NCI-H187 (cell line): ENCODE measurements at places on chromosomes 2 and 18.

DNA sequence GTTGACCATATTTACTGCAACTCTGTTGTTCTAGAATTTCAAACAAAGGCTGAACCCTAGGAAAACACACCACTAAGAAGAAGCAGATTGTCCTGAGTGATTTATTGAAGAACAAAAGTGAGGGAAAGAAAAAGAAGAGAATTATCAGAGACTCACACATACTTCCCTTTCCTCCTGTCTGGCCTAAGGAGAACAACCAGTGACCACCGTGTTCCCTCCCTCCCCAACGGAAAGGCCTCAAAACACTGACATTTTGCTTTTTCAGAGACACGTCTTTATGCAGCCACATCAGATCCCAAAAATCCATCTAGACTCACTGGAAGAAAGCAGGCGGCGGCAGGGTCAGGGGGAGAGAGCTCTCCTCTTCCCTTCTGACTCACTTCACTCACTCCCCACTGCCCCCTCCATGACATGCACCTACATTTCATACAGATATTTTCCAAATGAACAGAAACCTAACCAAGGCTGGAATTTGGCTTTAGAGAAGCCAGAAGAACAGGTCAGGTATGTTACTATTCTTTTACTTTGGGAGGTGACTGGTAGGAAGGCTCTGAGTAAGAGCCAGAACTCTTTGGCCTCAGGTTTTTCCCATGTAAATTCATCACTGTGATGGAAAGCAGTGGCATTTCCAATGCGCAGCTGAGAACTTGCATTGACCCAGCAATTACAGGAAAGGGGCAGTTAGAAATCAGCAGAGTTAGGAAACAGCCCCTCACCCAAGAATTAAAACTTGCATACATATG, 169.9 kb downstream of the BCL11A start:
- DNase-seq = no peak

- DNase-seq = no peak
Measured at GRCh38 chr2:232476791-232477190, 10.8 kb downstream of the ECEL1 start.

DNA sequence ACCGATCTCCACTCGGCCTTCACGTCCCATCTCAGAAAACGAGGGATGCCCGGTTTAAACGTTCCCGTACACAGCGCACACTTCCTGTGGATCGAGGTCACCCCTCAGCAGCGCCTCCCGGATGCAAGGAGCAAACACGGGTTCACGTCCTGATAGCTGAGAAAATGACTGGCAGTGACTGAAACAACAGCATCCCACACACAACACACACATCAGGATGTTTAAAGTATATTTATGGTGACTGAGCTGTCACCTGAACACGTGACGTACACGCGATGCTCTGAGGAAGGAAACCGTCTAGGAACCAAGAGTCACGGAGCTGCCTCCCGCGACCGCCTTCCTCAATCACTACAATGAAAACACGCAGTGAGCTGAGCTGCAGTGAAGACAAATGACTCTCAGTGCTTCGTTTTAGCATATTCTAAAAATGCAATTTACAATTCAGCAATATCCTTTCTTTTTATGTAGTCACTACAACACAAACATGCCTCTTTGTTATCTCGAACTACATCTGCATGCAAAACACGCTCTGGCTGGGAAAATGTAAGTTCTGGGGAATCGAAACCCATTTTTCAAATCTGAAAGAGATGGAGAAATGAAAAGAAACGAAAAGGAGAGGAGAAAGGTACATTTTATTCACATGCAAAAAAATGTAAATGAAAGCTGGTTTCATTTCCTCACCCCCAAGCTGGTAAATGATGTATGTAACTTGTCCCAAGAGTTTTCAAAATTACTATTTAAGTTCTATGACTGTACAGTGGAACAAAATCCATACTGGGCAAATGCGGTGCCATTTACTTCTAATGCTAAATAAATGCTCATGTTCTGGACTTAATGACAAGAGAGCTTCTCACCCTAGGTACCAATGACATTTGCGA, 19.8 kb downstream of the HDAC4 start:
- no peak for DNase-seq

GRCh38 chr2:198213253-198213652, 408.9 kb downstream of the PLCL1 start:
- no peak for DNase-seq

DNA sequence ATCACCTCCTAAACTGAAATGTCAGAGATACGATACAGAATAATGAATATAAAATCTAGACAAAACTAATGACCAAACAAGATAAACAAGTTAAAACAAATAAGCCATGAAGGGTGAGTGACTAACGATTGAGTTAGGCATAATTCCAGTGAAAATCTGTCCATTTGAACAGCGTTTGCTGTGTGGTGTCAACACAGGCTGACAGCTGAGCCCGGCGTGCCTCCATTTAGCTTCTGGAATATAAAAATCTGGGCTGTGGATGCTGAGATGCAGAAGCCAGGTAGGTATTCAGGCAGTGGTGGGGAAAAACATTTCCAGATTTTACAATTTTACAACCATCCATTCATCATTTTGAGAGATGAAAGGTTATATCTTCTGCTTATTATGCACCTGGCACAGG, 2041.4 kb upstream of the CELF4 start:
- DNase-seq = no peak

- DNase-seq = no peak
Measured at GRCh38 chr18:43279015-43279744, 1.9 kb upstream of the SYT4 start.

GRCh38 chr2:187466129-187466792, 18.2 kb upstream of the CALCRL start:
- no peak for DNase-seq

- no peak for DNase-seq
Measured at GRCh38 chr18:36420826-36421225, 123.3 kb downstream of the FHOD3 start.

DNA sequence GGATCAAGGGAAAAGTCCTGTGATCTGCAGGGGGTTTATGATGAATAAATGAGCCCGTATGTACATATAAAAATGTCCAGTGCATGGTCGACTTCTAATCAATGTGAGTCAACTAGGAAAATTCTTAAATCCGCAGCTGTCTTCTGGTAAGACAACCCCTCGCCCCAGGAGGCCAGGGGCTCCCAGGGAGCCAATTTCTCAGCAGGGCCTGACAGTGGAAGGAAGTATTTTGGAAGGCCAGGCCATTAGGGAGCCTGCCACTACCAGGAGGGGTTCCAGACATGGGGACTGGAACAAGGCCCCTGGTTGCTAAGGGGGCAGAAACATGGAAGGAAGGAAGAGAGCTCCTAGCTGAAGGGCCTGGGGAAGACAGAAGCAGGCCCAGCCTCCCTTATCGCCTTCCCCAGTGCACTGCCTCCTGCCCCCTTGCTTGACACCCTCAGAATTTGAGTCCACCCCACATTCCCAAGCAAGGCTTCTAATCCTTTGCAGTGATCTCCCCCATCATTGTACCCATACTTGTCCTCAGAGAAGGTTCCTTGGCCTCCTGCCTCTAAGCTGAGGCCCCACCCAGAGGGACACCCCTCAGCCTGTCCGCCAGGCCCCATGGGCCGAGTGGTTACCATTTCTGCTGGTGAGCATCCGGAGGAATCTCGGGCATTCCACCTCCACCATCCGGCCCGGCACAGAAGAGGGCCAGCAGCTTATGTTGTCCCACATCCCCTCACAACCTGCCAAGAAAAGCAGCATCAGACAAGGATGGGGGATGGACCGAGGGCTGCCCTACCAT, 45.9 kb downstream of the SCTR start:
- no peak for DNase-seq

- no peak for DNase-seq
Measured at GRCh38 chr18:13647761-13648160, 78.6 kb downstream of the FAM210A start.

DNA sequence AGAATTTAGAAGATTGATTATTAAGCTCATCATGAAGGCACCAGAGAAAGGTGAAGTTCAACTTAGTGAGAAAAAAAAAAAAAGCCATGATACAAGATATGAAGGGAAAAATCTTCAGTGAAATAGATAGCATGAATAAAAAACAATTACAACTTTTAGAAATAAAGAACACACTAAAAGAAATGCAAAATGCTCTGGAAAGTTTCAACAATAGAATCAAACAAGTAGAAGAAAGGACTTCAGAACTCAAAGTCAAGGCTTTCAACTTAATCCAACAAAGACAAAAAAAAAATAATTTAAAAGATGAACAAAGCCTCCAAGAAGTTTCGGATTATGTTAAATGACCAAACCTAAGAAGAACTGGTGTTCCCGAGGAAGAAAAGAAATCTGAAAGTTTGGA, 105.5 kb downstream of the GRB14 start:
- no peak for DNase-seq

GRCh38 chr2:105387225-105387624, 11.6 kb downstream of the FHL2 start:
- no peak for DNase-seq

DNA sequence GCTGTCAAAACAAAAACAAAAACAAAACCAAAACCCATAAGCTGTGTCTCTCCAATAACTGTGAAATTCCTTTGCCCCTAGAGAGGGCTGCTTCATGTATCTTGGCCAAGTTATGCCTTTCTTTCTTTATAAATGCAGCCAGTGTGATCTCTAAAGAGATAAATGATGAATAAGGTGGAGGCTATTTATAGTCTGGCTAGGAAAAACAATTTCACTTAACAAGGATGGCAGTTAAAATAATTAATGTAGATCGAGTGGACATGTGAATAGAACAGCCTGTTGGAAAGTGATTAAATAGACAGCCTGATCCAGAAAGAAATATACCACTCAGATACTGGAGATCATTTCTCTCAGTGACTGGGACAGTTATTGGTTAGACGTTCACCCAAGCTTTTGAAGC, 1666.9 kb upstream of the CELF4 start:
- no peak for DNase-seq

DNA sequence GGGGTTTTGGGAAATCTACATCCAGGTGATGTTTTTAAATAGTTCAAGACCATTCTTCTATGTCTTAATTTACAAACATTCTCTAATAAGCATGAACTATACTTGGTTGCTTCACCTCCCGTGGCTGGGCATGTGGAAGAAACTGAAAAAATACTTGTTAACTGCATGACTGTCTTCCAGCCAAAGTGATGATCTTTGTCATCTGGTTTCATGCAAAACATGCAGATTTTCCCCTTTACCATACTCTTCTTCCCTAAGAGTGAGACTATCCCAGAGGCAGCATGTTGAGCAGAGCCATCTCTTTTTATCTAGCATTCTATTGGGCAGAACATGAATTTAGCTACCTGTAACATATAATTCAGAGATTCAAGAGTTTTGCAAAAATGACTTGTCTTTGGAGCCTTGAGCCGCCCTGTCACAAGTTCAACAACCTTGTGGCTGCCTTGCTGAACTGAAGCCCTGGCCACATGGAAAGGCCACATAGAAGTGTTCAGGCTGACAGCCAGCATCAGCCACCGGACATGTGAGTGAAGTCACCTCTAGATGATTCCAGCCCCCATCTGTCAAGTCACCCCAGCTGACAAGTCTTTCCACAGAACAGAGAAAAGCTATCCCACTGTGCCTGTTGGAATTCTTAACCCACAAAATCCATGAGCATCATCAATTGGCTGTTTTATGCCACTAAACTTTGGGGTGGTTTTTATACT, 142.8 kb downstream of the ANKRD44 start:
- DNase-seq = no peak

DNA sequence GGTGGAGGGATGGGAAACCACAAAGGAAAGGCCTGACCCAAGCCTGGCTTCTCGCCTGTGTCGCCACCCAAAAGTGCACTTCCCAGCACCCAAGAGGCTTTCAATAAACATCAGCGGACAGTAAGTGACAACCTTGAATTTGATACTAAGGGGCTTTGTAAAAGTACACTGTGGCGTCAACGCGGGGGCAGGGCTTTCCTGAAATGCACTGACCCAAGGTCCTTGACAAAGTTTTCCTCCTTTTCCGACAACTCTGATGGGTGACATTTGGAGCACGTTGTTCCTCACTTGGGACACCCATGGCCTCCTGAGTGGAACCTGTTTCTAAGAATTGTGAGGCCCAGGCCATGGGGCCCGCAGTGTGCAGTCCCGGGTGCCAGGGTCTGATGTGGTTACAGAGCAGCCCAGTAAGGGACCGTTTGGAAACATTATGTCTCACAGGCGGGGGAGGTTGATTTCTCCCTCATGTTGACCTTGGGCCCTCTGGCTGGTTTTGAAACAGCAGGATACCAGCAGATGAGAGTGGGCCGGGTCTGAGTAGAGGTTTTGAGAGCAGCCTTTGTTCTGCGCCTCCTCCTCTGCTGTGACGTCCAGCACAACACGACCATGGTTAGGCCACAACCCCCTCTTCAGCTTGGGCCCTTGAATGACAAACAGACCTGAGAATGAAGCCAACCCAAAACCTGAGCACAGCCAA, 2.8 kb upstream of the ZBTB14 start:
- no peak for DNase-seq

DNA sequence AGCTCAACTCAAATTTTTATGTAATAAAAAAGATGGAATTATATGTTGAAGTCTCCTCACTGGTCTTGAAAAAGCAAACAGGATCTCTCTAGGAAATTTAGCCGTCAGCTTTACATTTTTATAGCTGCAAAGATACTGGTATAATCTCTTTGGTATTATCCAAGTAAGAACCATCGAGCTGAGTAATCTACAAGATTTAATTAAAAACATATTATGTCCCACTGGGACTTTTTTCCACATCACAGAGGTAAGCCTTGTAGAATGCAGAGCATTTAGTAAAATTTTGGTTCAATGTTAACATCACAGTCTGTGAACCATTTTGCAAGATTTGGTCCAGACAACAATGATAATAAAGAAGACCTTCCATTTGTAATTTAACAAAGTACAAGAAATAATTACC, 162.6 kb upstream of the SLC39A10 start:
- DNase-seq = no peak

GRCh38 chr18:50806208-50806616, 13.6 kb downstream of the MRO start:
- DNase-seq = no peak

- no peak for DNase-seq
Measured at GRCh38 chr2:74099835-74100234, 47.9 kb downstream of the BOLA3 start.

DNA sequence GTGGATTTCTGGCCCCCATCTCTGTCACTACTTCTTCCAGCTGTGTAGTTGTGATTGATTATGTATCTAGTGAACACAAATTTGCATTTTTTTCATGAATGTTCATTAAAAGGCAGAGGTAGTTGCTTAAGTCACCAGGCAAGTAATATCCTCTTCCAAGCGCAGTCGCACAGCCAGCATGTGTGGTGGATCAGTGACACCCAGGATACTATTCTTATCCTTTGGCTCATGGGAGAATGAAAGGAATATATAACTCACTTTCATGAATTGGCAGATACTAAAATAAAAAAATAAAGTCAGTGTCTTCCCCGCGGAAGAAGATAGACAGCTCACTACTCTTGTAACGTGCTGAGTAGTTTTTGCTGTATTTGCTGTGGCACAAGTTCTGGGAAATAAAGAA, 387.8 kb downstream of the CDH7 start:
- DNase-seq = no peak

DNA sequence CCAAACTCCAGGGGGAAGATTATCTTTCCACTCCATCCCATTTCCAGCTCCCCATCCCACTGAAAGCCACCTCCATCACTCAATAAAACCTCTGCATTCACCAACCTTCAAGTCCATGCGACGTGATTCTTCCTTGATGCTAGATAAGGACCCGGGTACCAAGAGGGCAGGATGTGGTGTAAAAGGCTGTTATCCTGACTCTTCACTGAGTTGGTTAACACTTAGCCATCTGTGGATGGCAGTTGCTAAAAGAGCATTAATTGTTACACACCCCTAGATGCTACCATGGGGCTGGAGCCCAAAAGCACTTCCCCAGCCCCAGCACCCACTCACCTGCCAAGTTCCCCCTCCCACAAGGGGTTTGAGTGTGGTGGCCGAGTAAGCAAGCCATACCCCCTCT, 53.4 kb upstream of the DPP10 start:
- DNase-seq = no peak

GRCh38 chr2:177165721-177166711, 46.6 kb upstream of the HNRNPA3 start:
- DNase-seq = no peak
